ENCODE measurements at places on chromosomes 2 and 18.

DNA sequence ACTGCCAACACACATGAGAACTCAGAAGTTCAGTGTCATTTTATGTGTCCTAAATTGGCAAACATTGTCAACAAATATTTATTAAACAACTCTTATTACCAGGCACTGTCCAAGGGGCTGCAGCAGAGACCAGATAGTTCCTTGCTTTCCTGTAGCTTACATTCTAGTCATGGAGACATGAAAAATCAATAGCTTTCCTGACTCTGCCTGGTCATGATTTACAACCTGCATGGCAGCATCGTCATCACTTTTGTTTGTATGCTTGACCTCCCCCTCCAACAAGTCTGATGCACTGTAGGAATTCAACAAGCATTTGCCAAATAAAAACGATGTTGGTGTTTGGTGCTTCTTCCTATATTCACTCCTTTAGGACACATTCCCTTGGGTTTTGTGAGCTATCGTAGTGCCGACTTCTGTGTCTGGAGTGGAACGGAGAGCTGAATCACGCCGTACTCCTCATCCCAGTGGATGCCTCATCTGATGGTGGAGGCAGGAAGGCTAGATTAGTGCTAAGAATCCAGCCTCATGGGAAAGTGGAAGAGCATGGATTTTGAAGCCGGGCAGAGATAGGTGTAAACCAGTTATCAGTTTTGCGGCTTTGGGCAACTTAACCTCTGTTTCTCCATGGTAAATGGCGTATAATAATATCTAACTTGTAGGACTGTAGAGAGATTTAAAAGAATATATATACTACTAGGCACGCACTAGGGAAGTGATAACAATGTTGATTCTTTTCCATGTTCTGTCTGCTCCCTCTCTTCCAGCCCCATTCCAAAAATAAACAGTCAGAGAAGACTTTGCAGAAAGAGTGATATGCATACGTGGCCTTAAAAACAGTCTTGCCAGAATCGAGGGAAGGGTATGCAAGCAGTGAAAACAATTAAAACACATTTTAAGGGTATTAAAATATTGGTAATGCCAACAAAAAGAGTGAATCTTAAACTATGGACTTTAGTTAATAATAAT lies 120.5 kb upstream of the ZFP36L2 start:
- DNase-seq = no peak

DNA sequence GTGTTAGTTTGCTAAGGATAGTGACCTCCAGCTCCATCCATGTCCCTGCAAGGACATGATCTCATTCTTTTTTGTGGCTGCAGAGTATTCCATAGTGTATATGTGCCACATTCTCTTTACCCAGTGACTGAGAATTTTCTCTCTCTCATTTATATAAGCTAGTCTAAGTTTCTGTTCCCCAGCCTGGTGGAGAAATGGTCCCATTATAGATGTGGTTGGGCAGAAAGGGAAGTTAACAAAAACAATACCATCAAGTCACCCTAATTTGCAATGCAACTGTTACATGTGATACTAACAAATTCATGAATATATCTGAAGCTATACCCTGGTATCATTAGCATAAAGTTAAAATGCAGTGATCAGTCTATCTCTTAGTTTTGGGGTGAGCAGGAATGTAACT lies 54.0 kb downstream of the DNER start:
- DNase-seq = no peak

DNA sequence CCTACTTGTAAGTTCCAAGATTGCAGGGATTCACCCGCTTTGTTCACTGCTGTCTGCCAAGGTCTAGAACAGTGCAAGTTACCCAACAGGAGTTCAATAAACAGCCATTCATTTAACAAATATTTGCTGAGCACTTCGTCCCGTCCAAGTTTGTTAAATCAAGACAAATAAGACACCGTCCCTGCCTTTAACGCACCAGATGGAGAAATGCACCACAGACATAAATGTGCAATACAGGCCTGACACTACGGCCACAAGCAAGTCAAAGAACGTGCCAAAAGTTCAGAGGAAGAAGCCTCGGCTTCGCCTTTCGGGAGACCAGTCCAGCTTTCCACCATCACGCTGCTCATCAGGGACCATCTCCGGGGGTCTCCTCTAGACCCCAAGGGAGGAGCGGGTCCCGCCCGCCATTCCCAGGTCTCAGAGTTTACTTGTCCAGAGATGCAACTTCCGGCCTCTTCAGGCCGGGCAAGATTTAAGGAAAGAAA lies 429 bp downstream of the C2orf76 start:
- DNase-seq = no peak

- peak; percentile 29 for DNase-seq
These were observed 50.1 kb downstream of the THUMPD2 start for GRCh38 chr2:39728941-39729351.

GRCh38 chr2:231769170-231770136 lies 11.6 kb downstream of the PDE6D start:
- no peak for DNase-seq

- DNase-seq = no peak
These were observed 22.1 kb upstream of the EVA1A start for GRCh38 chr2:75582840-75583239.

DNA sequence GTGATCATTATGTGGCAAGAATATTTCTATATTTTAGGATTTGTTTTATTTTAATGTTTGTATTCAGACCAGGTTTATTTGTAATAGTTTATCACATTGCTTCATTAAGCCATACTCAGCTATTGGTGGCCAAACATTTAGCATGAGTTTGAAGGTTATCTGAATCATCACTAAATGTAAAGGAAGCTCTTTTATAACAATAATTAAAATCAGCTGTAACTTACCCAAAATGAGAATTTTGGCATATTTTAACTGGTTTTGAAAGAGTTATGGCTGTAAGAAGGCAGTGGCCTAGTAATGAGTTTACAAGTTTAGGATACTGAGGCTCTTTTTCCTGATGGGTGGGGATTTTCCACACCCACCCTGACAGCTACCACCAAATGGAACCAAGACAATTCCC lies 177.8 kb downstream of the EN1 start:
- DNase-seq = no peak

- peak; percentile 40 for DNase-seq
These were observed 65.7 kb downstream of the RRM2 start for GRCh38 chr2:10188211-10188610.

- DNase-seq = no peak
These were observed 197.5 kb downstream of the PHLPP1 start for GRCh38 chr18:62912885-62913284.

- no peak for DNase-seq
These were observed 40.4 kb upstream of the FAM124B start for GRCh38 chr2:224442071-224442967.

DNA sequence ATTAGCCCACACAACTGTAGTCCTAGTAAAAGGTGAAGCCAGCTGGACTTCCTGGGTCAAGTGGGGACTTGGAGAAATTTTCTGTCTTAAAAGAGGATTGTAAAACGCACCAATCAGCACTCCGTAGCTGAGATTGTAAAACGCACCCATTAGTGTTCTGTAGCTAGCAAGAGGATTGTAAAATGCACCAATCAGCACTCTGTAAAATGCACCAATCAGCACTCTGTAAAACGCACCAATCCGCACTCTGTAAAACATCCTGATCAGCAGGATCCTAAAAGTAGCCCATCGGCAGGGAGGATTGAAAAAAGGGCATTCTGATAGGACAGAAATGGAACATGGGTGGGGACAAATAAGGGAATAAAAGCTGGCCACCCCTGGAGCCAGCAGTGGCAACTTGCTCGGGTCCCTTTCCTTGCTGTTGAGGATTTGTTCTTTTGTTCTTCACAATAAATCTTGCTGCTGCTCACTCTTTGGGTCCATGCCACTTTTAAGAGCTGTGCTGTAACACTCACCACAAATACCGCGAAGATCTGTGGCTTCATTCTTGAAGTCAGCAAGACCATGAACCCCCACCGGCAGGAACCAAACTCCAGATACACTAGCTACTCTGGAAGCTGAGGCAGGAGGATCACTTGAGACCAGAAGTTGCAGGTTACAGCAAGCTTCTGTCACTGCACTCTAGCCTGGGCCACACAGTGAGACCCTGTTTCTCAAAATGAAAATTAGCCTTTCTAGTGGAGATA lies 102.6 kb downstream of the HS6ST1 start:
- no peak for DNase-seq

DNA sequence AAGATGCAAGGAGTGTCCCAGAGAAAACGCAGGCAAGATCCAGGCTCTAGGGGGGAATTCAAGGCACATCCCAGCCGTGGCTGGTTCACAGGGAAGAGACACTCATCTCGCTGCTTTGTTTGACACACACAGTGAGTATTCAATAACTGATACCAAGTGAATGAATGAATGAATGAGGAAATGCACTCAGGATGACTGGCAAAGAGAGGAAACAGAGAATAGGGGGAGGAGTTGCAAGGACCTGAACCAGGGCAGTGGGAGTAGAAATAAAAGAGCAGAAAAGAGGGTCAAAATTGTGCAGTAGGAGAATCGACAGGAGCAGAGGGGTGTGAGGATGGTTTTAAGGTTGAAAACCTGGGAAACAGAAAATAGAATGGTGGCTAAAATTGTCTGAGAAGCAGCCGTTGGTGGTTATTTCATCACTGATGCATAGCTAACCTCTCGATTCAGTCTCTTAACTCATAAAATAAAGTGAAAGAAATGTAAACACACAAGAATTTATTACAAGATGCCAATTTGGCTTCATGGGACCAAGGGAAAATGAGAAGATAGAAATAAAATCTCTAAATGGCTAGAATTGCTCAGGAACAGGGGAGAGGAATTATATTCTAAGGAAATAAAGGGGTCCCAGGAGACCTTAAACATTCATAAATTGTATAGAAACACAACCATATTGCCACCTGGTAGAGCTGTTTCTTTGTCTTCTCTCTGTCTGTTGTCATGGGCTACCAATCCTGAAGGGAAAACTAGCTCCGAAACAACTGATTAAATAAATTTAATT lies 63.9 kb upstream of the PHLPP1 start:
- no peak for DNase-seq

DNA sequence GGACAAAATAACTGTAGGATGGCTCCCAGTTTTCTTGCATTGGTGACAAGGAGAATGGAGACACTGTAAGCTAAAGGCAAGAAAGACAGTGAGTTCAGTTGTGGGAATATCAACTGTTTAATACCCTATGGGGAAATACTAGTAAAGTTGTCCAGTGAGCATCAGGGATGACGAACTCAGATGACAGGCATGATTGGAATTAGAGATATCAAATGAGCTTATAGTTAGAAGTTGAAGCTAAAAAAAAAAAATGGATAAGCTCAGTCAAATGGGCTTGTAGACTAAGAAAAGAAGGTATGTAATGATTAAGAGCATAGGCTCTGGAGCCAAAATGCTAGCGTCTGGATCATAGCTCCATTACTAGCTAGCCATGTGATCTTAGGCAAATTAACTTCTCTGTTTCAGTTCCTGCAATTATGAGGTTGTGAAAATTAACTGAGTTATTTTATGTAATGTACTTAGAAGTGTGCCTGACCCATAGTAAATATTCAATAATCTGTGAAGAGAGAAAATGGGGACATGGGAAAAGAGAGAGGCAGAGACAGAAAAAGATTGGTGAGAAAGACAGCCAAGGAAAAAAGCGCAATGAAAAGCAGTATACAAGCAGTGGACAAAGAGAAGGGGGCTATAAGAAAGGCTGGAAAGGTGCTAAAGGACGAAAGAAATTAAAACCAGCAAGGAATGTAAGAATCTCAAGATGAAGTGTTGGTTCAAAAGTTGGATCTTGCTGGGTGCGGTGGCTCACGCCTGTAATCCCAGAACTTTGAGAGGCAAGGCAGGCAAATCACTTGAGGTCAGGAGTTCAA lies 95.7 kb upstream of the SLC39A10 start:
- DNase-seq = no peak

- DNase-seq = no peak
These were observed 1.0 kb downstream of the ZNF532 start for GRCh38 chr18:58865701-58866065.

DNA sequence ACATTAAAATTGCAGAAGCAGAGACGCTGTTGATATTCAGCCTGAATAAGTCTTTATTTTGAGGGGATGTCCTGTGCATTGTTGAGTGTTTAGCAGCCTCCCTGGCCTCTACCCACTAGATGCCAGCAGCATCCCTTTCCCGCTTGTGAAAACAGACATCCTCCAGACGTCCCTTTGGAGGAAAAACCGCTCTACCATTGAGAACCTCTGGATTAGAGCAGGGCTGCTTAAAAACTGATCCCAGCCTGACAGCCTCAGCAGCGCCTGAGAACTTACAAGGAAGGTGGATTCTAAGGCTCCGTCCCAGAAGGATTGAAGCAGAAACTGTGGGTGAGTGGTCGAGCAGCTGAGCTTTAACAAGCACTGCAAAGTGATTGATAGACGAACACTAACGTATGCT lies 349.7 kb downstream of the CYRIA start:
- no peak for DNase-seq

DNA sequence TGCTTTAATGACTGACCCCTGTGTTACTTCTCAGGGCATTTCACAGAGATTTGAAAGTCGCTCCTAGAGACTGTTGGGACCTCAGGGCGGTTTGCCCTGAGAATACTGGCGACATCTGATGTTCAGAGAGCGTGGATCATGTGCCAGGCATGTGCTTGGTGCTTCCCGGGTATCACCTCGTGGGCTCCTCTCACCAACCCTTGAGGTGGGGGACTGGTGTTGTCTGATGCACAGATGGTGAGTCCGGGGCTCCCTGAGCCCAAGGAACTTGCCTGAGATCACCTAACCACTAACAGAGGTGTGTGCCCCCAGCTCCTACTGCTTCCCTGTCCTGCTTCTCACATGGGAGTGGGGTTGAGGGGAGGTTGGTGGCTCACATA lies 16.2 kb downstream of the ATOH8 start:
- DNase-seq = no peak

GRCh38 chr2:65018141-65018582 lies 29.0 kb downstream of the SLC1A4 start:
- DNase-seq = no peak

DNA sequence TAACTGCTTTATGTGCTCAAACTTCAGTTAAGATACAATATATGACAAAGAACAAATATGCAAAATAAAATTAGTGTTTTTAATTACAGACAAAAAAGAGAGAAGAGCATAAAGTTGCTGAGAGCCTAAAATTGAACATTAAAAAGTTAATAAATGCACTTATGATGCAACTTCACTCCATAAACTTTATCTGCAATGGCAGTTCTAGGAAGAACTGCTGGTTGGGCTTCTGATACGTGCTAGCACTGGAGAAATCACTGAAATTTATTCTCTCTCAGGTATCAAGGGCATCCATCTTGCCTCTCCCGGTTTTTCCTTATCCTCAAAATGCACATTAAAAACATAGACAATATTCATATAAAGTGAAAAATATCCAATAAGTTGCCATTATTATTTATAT lies 35.7 kb downstream of the MYO3B start:
- DNase-seq = no peak

- no peak for DNase-seq
These were observed 11.2 kb upstream of the PAIP2B start for GRCh38 chr2:71238089-71238488.

Data from SK-N-DZ (cell line).